A549 (cell line): ENCODE measurements at places on chromosomes 12 and 14. TPM values are rescaled to one million over a fixed set of nuclear protein-coding genes. Genes with fewer than 3 reads are reported as not detected.

- DNase-seq: no peak
Observed at GRCh38 chr12:132432126-132432705, 57.7 kb upstream of the FBRSL1 start.

DNA sequence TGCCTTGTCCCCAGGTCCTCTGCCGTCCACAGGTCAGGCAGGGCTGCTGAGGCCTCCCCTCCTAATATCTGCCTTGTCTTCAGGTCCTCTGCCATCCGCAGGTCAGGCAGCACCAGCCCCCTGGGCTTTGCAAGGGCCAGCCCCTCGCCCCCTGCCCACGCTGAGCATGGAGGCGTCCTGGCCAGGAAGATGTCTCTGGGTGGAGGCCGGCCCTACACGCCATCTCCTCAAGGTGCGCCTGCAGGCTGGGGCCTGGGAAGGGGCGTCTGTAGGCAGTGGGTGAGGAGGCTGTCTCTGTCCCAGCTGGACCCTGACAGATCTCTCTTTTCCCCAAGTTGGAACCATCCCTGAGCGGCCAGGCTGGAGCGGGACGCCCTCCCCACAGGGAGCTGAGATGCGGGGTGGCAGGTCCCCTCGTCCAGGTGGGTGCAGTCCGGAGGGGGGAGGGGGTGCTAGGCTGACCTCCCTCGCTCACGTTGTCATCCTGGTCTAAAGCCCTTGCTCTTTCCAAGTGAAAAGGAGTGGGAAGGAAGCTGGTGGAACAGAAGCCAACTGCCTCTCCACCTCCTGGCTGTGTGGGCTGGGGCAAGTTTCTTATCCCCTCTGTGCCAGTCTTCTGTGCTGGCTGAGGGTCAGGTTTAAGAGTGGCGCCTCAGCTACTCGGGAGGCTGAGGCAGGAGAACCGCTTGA, 13.9 kb upstream of the PUS1 start:
- no peak for DNase-seq

- no peak for DNase-seq
Observed at GRCh38 chr14:102182190-102182589, 42.5 kb downstream of the WDR20 start.

GRCh38 chr14:92897922-92898565, 24.9 kb upstream of the CHGA start:
- no peak for DNase-seq

- no peak for DNase-seq
Observed at GRCh38 chr14:99552572-99553216, 51.3 kb downstream of the CCDC85C start.

- DNase-seq: peak; percentile 6
Observed at GRCh38 chr14:93520053-93520607, 89.4 kb downstream of the UNC79 start.

DNA sequence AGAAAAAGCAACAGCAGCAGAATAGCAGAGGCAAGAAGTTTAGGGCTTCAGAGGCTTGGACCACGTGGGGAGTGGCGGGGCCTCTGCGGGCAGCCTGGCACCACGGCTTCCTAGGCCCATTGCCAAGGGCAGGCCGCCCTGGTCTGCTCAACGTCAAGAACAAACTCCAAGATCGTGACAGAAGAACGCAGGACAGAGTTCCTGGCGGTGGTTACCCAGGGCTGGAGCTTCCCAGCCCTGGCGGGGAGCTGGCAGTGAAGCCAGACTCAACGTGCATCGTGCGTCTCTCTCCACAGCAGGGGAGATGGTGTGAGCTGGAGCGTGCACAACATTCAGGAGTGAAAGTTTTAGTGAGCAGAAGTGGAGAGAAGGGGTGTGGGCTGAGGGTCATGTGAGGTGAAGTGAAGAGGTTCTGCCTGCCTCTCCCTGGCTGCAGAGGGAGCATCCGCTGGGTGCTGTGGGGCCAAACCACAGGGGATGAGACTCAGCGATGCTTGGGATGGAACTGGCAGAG, 13.9 kb upstream of the CACNA2D4 start:
- DNase-seq: no peak

DNA sequence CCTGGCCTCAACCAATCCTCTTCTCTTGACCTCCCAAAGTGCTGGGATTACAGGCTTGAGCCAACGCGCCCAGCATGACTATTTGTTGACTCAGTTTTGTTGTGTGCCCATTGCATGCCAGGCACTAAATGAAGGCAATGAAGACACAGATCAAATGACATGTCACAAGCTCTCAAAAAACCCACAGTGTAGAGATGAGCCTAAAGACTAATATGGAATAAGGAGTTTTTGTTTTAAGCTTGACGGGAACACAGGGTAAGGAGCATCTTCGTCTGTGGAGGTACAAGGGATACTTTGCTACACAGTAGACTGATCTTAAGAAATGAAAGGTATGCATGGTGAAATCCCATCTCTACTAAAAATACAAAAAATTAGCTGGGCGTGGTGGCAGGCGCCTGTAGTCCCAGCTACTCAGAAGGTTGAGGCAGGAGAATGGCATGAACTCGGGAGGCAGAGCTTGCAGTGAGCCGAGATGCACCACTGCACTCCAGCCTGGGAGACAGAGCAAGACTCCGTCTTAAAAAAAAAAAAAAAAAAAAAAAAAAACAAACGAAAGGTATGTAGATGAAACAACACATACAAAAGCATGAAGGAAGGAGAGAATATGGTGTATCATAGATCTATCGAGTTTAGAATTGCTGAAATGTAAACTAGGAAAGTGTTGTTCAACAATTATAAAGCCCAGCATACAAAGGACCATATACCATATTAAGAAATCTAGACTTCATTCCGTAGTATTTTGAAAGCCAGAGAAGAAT, 122.1 kb upstream of the PTPRB start:
- no peak for DNase-seq

GRCh38 chr14:24921903-24922302, 128.0 kb downstream of the STXBP6 start:
- no peak for DNase-seq

DNA sequence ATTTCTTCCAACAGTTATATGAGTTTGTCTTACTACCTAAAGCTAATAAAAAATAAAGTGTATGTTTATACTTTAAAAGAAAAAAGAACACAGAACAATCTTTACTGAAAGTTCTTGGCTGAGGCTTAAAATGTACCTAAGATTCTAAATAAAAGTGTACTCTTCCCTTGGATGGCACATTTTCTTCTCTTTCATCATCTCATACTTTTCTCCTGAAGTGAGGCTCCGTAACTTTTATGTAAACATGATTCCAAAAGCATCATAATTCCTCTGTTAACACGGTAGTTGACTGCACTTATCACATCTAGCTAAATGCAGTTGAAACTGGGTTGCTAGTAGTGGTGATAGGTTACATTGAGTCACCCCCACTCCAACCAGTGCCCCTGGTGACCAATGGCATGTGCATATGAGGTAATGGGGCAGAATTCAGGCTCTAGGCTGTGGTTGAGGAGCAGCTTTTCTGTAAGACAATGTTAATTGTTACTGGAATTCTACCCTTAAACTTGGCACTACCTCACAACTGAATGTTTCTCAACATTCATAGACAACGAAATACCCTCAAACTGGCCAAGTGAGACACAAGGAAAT, 38.4 kb downstream of the WASHC3 start:
- DNase-seq: no peak

DNA sequence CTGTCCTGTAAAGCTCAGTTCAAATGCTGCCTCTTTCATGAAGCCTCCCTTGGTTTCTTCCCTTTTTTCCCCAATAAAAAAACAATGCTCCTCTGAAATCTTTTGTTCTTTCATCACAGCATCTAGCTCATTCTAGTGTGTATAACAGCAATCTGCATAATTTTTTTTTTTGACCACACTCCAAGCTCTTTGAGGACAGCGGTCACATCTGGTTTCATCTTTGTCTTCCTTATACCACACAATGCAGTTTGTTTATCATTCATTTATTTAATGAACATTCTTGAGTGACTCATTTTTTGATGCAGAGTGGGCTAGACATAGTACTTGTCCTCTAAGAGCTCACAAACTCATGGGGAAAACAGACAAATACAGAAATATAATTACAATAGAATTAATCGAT, 7.3 kb downstream of the GNG2 start:
- no peak for DNase-seq

GRCh38 chr14:75445236-75445635, 17.4 kb downstream of the JDP2 start:
- no peak for DNase-seq

DNA sequence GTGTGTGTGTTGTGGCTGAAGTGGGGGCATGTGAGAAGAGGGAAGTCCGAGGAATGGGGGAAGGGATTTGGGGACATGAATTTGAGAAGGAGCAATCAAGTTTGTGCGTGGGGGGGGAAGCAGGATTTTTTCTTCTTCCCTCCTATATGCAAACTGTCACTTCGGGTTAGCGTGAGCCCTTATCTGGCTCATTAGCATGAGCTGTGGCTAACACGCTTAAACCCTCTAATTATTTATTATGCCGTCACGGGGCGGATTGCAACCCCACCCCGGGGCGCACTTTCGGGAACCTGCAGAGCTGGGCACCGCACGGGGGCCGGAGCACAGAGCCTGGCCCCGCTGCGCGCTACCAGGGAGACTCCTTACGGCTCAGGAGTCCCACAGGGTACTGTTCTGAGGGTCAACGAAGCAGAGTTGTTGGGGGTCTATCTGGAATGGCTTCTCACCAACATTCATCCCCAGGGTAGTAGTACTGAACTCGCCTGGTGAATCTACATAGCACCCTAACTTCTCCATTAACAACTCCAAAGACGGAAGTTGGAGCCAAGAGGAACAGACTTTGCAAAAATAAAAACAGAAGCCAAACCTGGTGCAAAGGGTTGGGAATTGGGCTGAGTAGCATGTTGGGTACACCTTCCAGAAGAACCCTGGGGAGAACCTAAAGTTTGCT, 6.4 kb upstream of the ASCL1 start:
- no peak for DNase-seq

ZNF891 gene
- 0.54 to 0.64 TPM (median 0.62 TPM) in 3 replicates for polyA plus RNA-seq

MYH7 gene
- polyA plus RNA-seq: not detected in 3 replicates

TMEM132D gene
- polyA plus RNA-seq: not detected in 3 replicates

TAS2R43 gene
- not detected in 3 replicates for polyA plus RNA-seq

NDRG2 gene
- 3.6 to 4.7 TPM (median 4.1 TPM) in 3 replicates for polyA plus RNA-seq

PLBD1 gene
- polyA plus RNA-seq: 4.0 to 6.0 TPM (median 4.9 TPM) in 3 replicates

SDS gene
- polyA plus RNA-seq: 5.4 to 7.3 TPM (median 6.5 TPM) in 3 replicates

NPFF gene
- polyA plus RNA-seq: not detected in 3 replicates

GARIN6 gene
- not detected in 3 replicates for polyA plus RNA-seq

CACNA1C gene
- polyA plus RNA-seq: not detected in 3 replicates

NKX2-1 gene
- not detected in 3 replicates for polyA plus RNA-seq

MEG3 gene
- 56.7 to 66.4 TPM (median 57.8 TPM) in 3 replicates for polyA plus RNA-seq

CEBPE gene
- 0.05 TPM in 1 of 3 replicates, not detected in the others for polyA plus RNA-seq

CLBA1 gene
- polyA plus RNA-seq: 10.7 to 12.5 TPM (median 12.0 TPM) in 3 replicates

TROAP gene
- 49.3 to 59.3 TPM (median 55.5 TPM) in 3 replicates for polyA plus RNA-seq

TMEM260 gene
- 6.1 to 7.2 TPM (median 6.2 TPM) in 3 replicates for polyA plus RNA-seq
